ENCODE measurements at places on chromosomes 16 and 17.

DNA sequence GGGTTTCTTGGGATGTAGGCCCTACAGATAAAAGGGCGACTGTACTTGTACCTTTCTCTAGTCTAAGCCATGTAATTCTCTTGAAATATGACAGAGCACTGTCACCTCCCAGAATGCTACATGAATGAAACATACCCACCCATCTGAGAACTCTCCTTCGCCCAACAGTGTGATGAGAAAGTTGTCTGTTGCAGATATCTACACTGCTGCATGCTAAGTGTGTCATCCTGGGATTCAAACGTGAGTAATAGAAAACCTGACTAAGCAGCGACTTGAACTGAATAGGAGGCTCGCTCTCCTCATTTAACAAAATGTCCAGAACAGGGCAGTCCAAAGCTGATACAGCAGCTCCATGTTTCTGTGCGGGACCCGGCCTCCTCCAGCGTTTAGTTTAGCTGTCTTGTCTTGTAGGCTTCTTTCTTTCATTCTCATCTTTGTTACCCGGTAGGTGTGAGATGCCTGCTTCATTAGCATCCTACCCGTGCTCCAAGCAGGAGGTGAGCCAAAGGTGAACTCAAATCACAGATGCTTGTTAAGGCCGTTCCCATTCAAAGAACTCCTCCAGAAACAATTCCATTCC, 211.9 kb downstream of the PRKCA start:
- peak; percentile 57 for DNase-seq

DNA sequence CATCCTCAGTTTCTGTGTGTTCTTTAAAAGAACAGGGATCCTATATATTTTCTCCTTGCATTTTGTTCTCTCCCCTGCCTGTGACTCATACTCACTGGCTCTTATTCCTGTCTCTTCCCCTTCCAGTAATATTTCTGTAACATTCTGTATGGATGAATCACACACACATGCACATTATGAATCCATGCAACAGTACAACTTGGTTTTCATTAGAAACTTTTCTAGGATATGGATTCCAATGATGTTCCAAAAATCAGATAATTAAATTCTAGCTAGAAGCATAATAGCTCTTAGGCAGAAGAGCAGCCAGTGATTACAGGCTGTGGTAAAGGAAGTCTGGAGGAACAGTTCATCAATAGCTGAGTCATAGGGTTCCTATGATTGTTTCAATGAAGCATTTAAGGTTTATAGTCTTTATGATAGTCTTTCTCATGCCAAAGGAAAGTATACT, 119.6 kb upstream of the PMFBP1 start:
- DNase-seq = no peak

DNA sequence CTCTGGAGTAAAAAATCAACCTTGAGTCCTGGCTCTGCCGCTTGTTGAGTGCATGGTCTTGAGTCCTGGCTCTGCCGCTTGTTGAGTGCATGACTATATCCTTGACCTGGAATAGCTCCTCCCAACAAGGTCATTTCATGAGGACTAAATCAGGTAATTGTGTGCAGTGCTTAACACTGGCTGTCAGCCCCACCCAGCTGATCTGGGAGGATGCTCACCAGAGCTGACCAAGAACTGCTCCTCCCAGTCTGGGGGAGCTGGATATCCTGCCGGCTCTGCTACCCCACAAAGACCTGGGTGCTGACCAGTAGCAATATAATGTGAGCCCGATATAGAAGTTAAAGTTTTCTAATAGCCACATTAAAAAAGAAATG, 20.7 kb upstream of the LGALS9 start:
- no peak for DNase-seq

DNA sequence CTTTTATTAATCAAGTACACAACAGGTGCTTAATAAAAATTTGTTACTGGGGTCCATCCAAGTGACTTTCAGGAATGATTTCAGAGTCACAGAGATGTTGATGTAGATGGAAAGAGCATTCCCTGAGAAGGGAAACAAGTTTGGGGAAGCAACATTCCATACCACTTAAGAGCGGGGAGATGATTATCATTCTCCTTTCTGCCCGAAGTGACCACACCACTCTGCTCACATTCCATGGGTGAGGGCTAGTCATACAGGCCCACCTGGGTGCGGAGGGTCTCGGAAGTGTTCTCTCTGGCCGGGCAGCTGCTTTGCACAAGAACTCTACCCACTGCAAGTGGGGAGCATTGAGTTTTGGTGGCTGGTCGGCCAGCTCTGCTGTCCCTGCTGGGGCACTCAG, 231.4 kb downstream of the SNX29 start:
- no peak for DNase-seq

GRCh38 chr16:13139661-13140241, 238.4 kb downstream of the SHISA9 start:
- DNase-seq = no peak

DNA sequence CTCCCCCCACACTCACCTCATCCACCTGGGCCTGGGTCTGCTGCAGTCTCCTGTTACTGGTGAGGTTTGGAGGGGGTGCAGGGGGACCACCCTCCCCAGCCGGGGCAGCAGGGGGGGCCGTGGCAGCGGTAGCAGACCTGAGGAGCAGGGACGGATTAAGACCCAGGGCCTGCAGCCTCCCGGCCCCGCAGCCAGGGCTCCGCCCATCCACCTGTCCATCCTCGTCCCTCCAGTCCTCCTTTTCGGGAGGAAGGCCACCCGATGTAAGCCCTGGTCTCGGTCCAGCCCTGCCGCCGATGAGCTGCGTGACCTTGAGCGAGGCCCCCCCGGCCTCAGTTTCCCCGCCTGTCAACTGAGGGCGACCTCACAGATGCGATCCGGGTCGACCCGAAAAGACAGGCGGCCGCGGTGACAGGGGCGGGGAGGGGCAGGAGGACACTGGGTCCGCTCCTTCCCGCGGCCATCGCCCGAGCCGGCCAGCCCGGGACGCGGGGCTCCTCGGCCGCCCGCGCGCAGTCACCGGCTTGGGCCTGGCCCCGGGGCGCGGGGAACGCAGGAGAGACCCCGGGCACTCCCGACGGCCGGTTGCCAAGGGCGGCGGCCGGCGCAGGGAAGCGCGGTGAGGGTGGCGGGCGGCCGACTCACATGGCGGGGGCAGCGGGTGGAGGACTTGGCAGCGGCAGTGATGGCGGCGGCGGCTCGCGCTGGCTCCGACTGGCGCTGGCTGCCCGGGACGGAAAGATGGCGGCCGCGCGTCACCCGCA, at the start of gene VAMP2:
Gene VAMP2, minus strand, starts transcription at position 716 of the 764 bp plus-strand sequence. Its CDS starts 69 bp downstream, at position 647.
- DNase-seq = peak; percentile 83

- no peak for DNase-seq
These were observed 128.2 kb downstream of the CEP112 start for GRCh38 chr17:66063686-66064085.

DNA sequence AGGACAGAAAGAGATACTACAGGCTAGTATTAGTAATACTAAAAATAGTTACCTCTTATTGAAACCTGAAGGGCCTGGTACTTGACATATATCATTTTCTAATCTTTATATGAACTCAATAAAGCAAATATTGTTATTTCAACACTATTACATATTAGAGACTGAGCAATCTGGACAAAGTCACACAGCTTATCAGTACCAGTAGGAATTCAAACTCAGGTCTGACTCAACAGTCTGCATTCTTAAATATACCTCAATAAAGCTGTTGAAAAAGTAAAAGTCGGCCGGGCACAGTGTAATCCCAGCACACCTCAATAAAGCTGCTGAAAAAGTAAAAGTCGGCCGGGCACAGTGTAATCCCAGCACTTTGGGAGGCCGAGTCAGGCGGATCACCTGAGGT, 67.4 kb downstream of the KANSL1 start:
- DNase-seq = no peak
